ENCODE measurements at places on chromosomes 12 and 14.

- DNase-seq: no peak
Measured at GRCh38 chr12:107518868-107519267, 166.7 kb upstream of the PWP1 start.

DNA sequence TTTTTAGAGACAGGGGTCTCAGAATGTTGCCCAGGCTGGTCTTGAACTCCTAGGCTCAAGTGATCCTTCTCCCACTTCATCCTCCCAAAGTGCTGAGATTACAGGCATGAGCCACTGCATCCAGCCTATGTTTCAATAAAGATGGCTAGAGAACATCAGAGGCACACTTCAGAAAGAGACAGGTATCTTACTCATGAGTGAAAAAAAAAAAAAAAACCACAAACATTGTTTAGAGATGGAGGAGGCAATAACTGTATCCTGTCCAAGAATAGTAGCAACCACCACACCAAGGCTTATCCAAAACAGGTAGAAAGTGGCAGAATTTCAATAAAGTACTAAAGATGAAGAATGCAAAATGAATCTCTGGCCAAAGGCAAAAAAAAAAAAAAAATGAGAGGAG, 30.3 kb downstream of the EEA1 start:
- DNase-seq: no peak

GRCh38 chr12:851343-851742, 98.2 kb downstream of the RAD52 start:
- no peak for DNase-seq

- peak; percentile 49 for DNase-seq
Measured at GRCh38 chr12:48925304-48926011, at the start of gene FKBP11. Gene FKBP11, minus strand, starts transcription at chr12:48925492. Its CDS starts 64 bp downstream, at chr12:48925428.

- no peak for DNase-seq
Measured at GRCh38 chr14:34021096-34021495, 70.2 kb upstream of the EGLN3 start.
